ENCODE measurements at places on chromosomes 6 and 20.

DNA sequence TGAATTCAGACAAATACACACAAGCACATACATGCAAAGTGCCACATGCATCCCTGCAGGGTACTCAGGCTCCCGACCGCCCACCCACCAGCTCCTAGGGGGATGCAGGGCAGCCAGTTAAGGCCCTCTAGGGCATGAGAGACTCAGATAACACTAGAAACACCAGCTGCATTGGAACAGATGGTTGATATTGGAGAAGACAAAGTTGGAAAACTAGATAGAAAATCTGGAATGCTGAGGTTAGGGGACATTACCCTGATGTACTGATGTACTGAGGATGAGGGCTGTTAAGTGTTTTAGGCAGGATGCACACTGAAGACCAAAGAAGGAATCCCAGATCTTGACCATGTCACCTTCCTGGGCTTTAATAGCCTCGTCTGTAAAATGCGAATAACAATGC, 134.6 kb upstream of the ECI2 start:
- no peak for DNase-seq

- DNase-seq: no peak
These were observed 31.8 kb downstream of the PSMB9 start for GRCh38 chr6:32885698-32886286.

- no peak for DNase-seq
These were observed 25.6 kb upstream of the FRMD1 start for GRCh38 chr6:168104636-168105035.

DNA sequence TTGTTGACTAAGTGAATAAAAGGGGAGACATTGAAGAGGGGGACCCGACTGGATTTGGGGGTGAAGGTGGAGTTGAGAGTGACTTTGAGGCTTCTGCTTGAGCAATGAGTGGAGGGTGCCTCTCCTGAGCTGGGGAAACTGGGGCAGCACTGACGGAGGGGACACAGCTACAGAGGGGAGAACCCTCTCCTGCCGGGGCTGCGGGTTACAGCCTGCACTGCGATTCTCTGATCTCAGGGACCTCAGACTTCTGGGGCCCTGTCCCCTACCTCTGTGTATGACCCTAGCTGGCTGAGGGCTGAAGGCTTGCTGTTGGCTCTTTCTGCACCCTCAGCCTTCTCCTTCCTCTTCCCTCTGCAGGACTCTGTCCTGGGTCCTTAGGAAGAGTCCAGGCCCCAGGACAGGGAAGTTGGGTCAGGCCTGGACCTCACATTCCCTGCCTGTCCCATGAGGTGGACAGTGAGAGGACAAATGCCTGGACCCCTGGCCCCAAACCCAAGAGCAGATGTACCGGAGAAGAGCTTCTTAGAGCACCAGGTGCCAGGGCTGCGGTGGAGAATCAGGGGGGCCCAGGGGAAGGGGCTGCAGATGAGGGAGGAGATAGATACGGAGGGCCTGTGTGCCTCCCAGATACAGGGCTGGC, 13.7 kb upstream of the FAM110A start:
- no peak for DNase-seq

DNA sequence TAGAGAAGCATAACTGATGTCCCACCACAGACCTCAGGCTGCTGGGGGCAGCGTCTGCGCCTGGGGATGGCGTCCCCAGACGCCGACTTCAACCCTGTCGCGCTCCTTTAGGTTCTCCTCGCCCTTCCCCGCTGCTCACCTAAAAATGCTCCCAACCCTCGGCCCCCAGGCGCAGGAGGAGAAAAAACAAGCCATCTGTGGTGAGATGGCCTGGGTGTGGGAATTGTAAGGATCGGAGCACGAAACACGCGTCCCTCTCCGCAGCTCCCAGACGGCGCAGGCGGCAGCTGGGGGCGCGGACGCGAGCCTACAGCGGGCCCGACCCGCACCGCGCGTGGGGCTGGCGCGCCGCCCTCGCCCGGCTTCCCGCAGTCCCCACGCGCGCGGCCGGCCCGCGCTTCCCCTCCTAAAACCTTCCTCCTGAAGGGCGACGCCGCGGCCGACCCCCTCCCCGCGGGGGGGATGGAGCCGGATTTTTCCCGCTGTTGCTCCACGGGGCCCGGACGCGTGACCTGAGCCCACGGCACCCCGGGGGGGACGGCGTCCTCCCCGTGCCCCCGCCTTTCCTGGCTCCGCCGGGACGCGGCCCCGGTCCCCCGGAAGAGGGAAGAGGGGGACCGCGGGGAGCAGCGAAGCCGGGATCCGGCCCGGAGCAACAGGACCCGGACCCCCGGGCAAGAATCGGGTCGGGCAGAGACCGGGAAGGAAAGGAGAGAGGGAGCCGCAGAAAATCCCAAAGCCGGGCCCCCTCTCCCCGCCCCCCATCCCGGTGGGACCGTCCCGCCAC, 611 bp downstream of the EPB41L2 start:
- peak; percentile 9 for DNase-seq

DNA sequence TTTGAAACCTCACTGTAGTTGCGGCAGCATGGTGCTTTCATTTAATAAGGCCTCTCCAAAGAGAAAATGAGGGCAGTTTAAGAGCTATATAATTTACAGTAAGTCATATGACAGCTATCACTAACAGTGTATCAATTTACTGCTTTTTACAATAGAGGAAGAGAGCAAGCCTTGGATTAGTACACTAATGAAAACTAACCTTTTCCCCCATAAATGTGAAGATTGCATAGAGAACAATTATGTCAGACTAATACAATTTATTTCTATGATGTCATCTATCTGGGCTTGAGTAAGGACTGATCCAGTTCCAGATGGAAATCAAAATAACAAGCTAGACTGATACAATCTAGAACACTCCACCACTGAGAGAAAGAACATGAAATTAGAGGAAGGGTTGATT, 78.1 kb upstream of the FAM83B start:
- no peak for DNase-seq

DNA sequence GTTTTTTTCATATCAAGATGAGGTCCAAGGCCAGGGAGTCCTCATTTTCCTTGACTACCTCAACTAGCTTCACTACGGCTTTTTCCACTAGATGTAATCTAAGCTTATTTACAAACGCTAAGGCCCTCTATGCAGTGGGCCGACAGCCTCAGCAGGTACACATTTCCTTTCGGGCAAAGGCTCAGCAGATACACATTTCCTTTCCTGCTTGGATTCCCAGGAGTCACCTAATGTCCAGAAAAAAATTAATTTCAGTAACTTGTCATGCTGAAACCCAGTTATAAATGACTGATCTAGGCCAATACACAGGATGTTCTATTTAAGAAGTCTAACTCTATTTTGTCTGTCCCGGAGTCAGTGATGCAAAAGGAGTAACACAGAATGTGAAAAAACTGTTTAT, 7.2 kb upstream of the KIAA0408 start:
- no peak for DNase-seq

- no peak for DNase-seq
These were observed 10.9 kb upstream of the SPDEF start for GRCh38 chr6:34566830-34567546.

DNA sequence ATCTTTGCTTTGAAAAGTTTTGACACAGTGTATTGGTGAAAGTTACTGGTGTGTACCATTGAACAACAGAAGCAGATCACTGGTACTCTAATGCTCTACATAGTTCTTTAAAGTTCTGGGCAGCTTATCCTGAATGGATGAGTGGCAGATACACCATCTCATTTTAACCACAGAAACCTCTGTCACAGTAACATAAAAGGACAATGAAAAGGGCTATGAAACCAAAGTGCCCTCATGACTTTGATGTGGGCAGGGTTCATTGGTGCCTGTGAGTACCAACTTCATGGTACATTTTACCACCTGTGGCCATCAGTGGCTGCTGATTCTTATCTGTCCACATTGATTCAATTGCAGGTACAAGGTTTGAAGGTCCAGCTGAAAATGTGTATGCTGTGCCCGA, 285.7 kb upstream of the PREP start:
- no peak for DNase-seq

DNA sequence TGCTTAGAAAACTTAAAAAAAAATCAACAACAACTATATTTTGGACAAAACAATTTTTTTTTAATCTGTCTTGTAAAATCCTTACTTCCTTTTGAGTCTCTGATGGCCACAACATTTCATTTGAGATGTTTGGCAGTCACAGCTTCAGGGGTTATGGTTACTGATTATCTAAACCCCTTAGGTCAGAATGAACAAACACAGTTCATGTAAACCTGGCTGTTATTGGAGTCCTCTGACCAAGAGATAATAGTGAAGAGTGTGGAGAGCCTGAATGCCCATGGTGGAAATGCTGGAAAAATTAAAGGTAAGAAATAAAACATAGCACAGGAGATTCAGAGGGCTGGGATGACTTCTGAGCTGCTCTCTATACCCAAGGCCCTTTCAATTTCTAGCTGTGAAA, 38.2 kb downstream of the TMX4 start:
- no peak for DNase-seq

- no peak for DNase-seq
These were observed 1.9 kb upstream of the LZTS3 start for GRCh38 chr20:3175270-3175669.

DNA sequence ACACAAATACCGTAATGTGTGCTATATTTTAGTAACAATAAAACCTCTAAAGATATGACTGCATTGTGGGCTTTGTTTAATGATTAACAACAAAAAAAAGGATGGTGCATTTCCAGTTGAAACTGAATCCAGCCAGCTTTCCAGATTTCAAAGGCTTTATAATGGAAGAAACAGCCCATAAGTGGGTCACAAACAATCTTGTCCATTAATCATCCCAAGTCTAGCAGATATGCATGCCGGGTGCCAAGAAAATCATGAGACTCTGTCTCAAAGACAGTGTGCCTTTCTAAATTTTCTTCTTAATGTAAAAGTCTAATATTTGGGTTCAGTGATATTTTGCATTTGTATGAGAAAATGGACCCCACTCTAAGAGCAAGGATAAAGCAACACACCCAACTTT, 20.6 kb upstream of the LAMP5 start:
- no peak for DNase-seq

All from activated CD4-positive, alpha-beta T cell treated with anti-CD3 and anti-CD28 coated beads, Interleukin-2, amount 50 U/mL, for 48 hours (primary cell).